Right atrium auricular region (tissue), 2 donors: ENCODE measurements at places on chromosomes 3 and 15. TPM values are rescaled to one million over a fixed set of nuclear protein-coding genes. Genes with fewer than 3 reads are reported as not detected.

DNA sequence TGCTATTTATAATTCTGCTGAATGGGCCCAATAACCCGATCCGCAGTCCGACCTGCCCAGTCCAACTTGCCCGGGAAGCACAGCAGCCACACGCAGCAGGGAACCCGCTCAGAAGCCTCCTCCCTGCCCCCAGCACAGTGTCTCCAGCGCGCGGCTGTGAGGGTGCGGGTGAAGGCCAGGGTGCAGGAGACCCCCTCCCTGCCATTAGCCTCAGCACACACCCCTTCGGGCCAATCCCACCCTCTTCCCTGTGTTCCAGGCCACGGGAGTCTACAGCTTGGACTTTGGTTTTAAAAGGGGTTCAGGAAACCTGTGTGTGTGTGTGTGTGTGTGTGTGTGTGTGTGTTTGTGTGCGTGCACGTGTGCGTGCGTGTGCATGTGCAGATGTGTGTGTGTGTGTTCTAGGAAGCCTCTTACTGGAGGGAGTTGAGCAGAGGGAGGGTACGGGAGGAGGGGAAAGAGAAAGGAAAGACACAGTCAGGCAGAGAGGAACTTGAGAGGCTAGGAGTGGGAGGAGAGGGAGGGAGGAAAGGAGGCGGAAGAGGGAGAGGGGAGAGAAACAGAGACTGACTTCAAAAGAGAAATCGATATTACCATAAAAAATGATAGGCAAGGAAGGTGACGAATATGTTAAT, 34.2 kb downstream of the ATP2B2 start:
- H3K4me1 ChIP-seq, result peaks cover 4% of the 10 kb centered on the region
- no peak for DNase-seq
- H3K27ac ChIP-seq, result no peak overlapping the region
- H3K27me3 ChIP-seq, result peaks cover 6% of the 10 kb centered on the region
- no peaks in the 10 kb centered on the region for H3K36me3 ChIP-seq

DNA sequence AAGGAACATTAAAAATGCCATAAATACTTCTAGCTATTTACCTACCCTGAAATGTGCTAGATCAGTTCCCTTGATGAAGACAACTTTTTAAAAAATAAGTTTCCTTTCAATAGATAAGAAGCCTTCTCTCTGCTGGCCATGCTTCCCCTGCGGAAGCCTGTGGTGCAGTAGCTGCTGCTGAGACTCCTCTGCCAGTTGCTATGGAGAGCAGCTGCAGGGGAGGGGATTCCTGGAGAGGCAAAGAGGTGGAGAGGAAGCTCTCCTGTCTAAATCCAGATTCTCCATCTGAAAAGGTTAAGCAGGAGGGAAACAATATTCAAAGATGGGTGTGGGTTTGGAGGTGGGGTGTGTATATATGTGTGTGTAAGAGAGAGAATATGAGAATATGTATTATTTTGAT, 69.8 kb upstream of the BFSP2 start:
- no peaks in the 10 kb centered on the region for H3K27me3 ChIP-seq
- no peak for DNase-seq
- H3K4me1 ChIP-seq, result peaks cover 7% of the 10 kb centered on the region
- no peaks in the 10 kb centered on the region for H3K36me3 ChIP-seq
- no peak overlapping the region for H3K27ac ChIP-seq

DNA sequence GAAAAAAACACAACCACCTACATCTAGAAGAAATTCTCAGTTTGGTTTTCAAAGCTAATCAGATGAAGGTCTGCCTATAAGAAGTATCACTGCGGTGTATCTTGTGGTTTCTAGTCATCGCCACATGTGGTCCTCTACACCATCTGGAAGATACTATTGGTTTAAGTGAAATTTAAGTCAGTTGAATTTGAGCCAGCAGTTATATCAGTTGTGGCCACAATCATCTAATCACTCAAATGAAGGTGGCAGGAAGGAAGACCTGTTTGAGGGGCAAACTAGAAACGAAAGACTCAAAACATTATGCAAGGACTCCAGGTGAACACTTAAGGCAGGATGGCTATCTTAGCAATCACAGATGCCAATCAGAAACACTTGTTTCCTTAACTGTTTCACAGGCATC, 48.7 kb downstream of the ETV5 start:
- H3K4me3 ChIP-seq, result no peak overlapping the region
- no peak for DNase-seq
- H3K27ac ChIP-seq, result no peak overlapping the region

DNA sequence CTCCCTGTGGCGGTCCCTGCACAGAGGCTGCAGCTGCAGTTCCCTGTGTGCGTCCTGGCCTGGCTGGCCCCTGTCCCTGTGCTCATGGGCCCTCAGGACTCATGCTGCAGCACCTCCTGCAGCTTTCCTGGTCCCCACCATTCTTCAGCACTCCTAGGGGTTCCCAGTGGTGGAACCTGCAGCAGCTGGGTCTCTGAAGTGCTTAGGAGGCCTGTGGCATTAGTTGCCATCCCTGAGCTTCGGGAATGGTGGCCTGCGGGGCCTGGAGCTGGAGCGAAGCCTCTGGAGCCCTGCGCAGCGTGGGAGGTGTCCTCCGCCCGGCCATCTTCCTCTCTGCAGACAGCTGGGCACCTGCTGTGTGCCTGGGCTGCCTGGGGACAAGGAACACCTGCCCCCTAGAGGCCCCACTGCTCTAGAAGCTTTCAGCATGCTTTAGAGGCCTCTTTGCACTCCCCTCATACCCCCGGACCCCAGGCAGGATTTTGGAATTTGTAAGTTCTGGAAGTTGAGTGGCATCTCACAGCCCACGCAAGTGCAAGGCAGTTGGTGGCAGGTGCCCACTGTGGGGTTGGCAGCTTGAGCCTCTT, 13.1 kb downstream of the PLXNA1 start:
- H3K36me3 ChIP-seq, result no peaks in the 10 kb centered on the region
- DNase-seq, result no peak
- H3K27me3 ChIP-seq, result no peaks in the 10 kb centered on the region
- no peak overlapping the region for H3K4me3 ChIP-seq
- H3K27ac ChIP-seq, result no peak overlapping the region
- peaks cover 82% of the 10 kb centered on the region for H3K4me1 ChIP-seq

DNA sequence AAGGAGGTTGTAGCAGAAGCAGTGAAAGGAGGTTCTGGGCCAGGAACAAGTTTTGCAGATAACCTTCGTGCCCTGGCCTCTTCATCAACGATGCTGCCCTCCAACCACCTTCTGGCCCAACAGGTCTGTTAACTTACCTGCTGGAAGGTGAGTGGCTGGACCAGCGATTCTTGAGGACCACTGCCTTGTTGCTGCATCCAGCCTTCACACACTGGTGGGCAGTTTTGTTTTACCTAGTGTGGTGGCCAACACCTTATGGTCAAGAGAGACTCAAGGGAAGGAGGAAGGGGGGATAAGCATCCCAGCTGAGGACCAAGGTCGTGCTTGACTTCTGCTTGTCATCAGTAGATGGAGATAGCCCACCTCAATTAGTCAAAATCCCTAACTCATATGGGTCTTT, 7.8 kb upstream of the MAGEF1 start:
- DNase-seq, result peak; percentile 53
- no peaks in the 10 kb centered on the region for H3K4me1 ChIP-seq
- no peak overlapping the region for H3K27ac ChIP-seq
- no peaks in the 10 kb centered on the region for H3K27me3 ChIP-seq
- no peak overlapping the region for H3K4me3 ChIP-seq

DNA sequence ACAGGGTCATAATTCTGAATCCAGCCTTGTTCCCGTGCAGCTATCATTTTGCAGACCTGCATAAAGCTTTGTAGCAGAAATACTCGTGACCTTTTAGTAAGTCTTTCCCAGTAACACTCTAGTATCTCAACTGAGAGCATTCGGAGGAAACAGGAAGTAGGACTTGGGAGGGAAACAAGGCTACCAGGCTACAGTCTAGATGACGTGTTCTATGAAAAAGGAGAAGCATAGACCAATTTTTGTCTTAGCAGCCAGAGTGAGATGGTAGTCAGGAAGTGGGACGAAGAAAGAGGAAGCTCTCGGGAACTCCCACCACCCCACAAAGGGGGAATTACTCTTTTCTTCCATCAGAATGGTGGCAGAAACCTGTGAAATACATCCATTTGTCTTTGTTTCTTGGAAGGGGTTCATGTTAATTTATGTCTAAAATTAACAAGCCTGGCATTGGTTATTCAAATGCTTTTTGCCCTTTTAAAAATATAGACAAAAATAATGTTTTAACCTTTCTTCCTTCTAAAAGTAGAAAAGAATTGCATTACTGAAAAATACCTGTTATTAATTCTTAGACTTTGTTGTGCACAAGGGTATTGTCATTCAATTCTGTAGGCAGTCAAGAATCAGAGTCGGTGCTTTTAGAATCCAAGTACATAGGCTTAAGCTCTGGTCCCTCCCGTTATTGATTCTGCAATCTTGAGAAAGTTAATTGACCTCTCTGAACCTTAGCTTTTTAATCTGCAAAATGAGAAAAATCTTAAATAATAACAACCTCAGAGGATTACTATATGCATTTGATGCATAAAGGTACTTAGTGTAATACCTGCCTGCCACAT, 1.6 kb upstream of the SUCNR1 start:
- H3K36me3 ChIP-seq, result no peaks in the 10 kb centered on the region
- H3K4me1 ChIP-seq, result peaks cover 9% of the 10 kb centered on the region
- H3K27me3 ChIP-seq, result no peaks in the 10 kb centered on the region
- H3K27ac ChIP-seq, result no peak overlapping the region

DNA sequence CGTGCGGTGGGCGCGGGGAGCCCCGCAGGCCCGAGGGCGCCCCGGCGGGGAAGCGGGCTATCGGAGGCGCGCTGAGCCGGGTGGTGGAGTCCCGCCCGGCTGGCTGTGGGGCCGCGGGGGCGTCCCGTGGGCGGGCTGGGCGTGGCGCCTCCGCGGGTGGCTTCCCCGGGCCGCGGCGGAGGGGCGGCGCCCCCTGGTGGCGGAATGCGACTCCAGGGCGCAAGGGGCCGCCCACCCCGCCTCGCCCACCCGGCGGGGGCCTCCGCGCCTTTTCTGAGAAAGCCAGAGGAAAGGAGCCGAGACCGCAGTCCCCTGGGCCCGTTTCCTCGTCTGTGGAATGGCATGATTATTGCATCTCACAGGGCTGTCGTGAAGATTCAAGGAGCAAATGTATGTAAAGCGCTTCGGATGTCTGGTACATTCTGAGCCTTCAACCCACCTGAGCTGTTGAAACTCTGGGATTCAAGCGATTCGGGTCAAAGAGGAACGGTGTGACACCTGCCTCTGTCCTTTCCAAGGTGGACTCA, 31.9 kb upstream of the RAB6B start:
- no peaks in the 10 kb centered on the region for H3K27me3 ChIP-seq
- H3K4me1 ChIP-seq, result peaks cover 11% of the 10 kb centered on the region
- H3K4me3 ChIP-seq, result peak overlapping the region; percentile 59
- no peaks in the 10 kb centered on the region for H3K36me3 ChIP-seq

- H3K4me3 ChIP-seq, result no peak overlapping the region
- DNase-seq, result no peak
- H3K27me3 ChIP-seq, result no peaks in the 10 kb centered on the region
- no peak overlapping the region for H3K27ac ChIP-seq
Observed at GRCh38 chr3:13365390-13366379, 54.4 kb downstream of the NUP210 start.

- H3K27ac ChIP-seq, result no peak overlapping the region
- no peaks in the 10 kb centered on the region for H3K27me3 ChIP-seq
- no peaks in the 10 kb centered on the region for H3K4me1 ChIP-seq
- no peak overlapping the region for H3K4me3 ChIP-seq
- DNase-seq, result no peak
- no peaks in the 10 kb centered on the region for H3K36me3 ChIP-seq
Observed at GRCh38 chr3:8827641-8828040, 58.2 kb upstream of the OXTR start.

Gene NANOGP8
- total RNA-seq, result 0.39 TPM

DNA sequence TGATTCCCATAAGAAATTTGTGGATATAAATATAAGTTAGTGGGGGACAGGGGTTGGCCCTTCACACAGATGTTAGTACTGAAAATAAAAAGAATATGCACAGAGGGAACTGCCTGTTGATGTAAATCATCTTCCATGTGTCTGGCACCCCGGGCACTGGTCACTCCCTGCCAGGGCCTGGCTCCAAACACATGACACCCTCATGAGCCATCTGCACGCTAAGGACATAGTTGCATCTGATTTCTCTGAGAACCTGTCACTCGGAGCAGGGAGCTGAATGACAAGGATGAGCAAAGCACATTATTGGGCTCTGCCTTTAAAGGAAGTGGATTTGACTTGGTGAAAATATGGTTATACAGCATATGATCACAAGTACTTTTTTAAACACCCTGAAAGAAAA, 66.2 kb upstream of the TSC22D2 start:
- no peaks in the 10 kb centered on the region for H3K4me1 ChIP-seq
- DNase-seq, result no peak
- H3K4me3 ChIP-seq, result no peak overlapping the region
- no peaks in the 10 kb centered on the region for H3K27me3 ChIP-seq
- no peak overlapping the region for H3K27ac ChIP-seq
- no peaks in the 10 kb centered on the region for H3K36me3 ChIP-seq

GRCh38 chr3:193868590-193868989, 267.4 kb upstream of the HES1 start:
- no peak for DNase-seq
- H3K27ac ChIP-seq, result no peak overlapping the region
- H3K4me1 ChIP-seq, result peaks cover 22% of the 10 kb centered on the region
- no peaks in the 10 kb centered on the region for H3K27me3 ChIP-seq
- H3K36me3 ChIP-seq, result no peaks in the 10 kb centered on the region
- H3K4me3 ChIP-seq, result no peak overlapping the region

GRCh38 chr3:183410280-183410679, 18.1 kb downstream of the MCF2L2 start:
- H3K27ac ChIP-seq, result no peak overlapping the region
- H3K4me3 ChIP-seq, result no peak overlapping the region
- H3K27me3 ChIP-seq, result no peaks in the 10 kb centered on the region
- no peaks in the 10 kb centered on the region for H3K4me1 ChIP-seq

DNA sequence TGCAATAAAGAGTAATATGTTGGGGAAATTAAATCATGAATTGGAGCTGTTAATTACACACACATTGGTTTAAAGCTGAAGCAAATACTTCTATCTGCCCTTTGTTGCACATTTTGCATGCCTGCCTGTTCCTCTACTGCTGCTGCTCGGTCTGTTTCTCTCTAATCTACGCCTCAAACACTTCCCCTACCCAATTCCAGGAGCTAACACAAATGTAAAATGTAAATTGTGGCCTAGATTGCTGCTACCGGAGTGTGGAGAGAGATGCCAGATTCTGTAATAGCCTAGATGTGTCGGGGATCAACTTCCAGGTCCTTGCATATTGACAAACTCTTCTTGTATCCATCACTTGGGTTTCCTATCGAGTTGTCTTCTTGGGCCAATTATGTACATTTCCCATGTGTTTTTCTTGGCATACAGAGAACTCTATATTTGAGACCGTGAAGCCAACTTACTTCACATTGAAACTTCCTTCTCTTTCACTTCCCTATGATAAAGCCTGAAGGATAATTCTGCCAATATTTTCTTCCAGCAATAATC, 450.4 kb upstream of the NR2F2 start:
- no peak overlapping the region for H3K4me3 ChIP-seq
- no peaks in the 10 kb centered on the region for H3K36me3 ChIP-seq
- H3K27ac ChIP-seq, result no peak overlapping the region
- no peaks in the 10 kb centered on the region for H3K4me1 ChIP-seq
- no peak for DNase-seq

Gene IL17RB
- total RNA-seq, result 1.1 TPM

- no peaks in the 10 kb centered on the region for H3K4me1 ChIP-seq
- H3K36me3 ChIP-seq, result no peaks in the 10 kb centered on the region
- H3K4me3 ChIP-seq, result no peak overlapping the region
- no peak overlapping the region for H3K27ac ChIP-seq
- no peak for DNase-seq
- H3K27me3 ChIP-seq, result no peaks in the 10 kb centered on the region
Observed at GRCh38 chr3:149233323-149233722, 11.7 kb upstream of the CP start.
